ENCODE measurements at places on chromosomes 6 and 20. TPM values are rescaled to one million over a fixed set of nuclear protein-coding genes. Genes with fewer than 3 reads are reported as not detected.

Gene FITM2
- total RNA-seq, result 8.3 TPM

Gene FAM217A
- total RNA-seq, result not detected

- DNase-seq, result no peak
Observed at GRCh38 chr6:107604549-107604948, 114.6 kb downstream of the SOBP start.

DNA sequence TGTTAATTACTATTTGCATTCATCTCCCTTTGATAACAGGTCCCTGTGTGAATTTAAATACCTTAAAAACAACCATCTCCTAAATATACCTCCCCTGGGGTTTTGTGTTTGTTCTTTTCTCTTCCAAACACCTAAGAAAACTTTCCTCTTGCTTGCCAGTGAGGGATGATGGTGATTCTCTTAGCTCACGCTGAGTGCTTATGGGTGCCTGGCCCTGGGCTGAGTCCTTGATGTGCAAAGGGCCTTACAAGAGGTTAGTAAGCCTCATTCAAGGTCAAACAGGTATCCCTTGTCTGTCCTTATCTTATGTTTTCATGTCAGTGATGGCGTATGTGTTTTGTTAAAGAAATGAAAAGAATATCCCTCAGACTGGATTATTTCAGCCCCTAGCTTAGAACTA lies 76.3 kb downstream of the SYCP2L start:
- DNase-seq, result no peak

- no peak for DNase-seq
Observed at GRCh38 chr20:37500311-37500710, 20.7 kb upstream of the NNAT start.

GRCh38 chr6:156319707-156320106 lies 457.5 kb upstream of the ARID1B start:
- no peak for DNase-seq

GRCh38 chr20:44014807-44015732 lies 100.4 kb downstream of the TOX2 start:
- peak; percentile 12 for DNase-seq
